ENCODE measurements at places on chromosomes 1 and 21.
A peak's percentile ranks its signal among the peaks of the same experiment; 100 is the strongest.

DNA sequence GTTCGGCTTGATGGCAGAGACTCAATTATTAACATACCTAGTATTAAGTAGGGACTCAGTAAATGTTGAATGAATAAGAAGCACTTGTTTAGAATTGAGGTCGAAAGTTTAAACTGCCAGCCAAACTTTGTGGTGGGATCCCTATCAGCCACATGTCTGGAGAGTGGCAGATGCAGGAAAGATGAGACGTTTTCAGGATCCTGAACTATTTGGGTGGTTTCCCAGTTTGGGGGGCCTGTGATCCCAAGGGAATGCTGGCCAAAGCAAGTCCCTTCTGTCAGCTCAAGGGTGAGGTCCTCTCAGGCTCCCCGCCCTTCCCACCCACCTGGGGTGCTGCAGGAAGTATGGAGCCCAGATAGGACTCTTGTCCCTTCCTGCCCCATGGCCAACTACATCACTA is 38.6 kb downstream of the KCNC4 start:
- no peak for DNase-seq

- no peak for DNase-seq
Observed at GRCh38 chr1:2411801-2412394, 466 bp downstream of the PEX10 start.

DNA sequence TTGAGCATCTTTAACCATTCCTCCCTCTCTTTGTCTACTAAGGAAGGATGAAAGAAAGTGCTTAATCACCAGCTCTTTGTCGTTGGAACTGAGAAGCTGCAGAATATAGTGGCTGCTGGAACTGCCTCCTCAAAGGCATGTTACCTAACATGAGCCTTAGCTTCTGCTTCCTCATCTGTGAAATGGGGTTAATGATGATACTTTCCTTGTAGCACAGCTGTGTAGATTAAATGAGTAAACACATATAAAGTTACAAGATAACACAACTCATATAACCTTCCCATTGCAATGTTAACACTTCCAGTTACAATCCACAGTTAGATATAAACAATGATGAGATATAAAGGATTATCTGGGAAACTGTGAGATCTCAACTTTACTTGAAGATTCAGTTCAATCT is 48.4 kb upstream of the ZNF326 start:
- DNase-seq, result no peak

DNA sequence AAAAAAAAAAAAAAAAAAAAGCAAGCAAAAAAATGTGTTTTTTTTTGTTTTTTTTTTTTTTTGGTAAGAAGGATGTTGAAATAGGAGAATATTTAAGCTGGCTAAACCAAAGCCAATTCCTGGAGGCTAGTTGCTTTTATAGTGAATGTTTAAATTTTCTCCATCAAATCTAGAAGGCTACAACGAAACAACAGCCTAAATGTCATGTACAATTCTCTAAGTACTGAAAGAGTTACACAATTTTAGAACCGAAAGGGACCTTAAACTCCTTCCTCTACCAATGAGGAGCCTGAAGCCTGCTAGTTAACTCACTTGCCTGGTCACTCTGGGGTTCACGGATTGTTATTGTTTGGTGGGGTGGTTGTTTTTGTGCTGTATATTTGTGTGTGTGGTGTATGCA is 3.5 kb downstream of the WLS start:
- no peak for DNase-seq

GRCh38 chr1:193533853-193534252 is 347.4 kb upstream of the B3GALT2 start:
- DNase-seq, result no peak

- no peak for DNase-seq
Observed at GRCh38 chr1:228157729-228158126, 7.9 kb upstream of the IBA57 start.

- no peak for DNase-seq
Observed at GRCh38 chr1:167298325-167298724, 77.6 kb downstream of the POU2F1 start.

- no peak for DNase-seq
Observed at GRCh38 chr1:80818211-80818610, 982.5 kb upstream of the ADGRL2 start.

GRCh38 chr1:235749755-235750300 is 100.2 kb upstream of the GNG4 start:
- DNase-seq, result no peak

DNA sequence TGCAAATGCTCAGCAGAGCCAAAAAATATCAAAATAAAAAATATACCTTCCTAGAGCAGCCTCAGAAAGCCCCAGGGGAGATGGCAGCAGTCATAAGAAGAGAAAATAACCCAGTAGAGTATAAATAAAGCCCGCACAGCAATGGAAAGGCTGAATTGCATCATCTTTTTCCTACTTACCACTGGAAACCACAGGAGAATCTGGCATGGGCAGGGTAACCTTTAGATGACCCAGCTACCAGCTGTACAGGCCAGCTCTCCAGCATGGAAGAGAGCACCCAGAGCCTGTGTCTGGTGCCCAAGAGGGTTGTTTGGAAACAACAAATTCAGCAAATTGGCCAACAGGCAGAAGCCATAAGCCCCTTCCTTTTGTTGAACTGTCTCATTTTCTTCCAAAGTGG is 253.1 kb downstream of the OMA1 start:
- no peak for DNase-seq

GRCh38 chr1:173445164-173445563 is 32.0 kb upstream of the PRDX6 start:
- no peak for DNase-seq

- no peak for DNase-seq
Observed at GRCh38 chr1:214544791-214545190, 6.6 kb downstream of the PTPN14 start.

- no peak for DNase-seq
Observed at GRCh38 chr1:55179177-55179835, 35.9 kb downstream of the USP24 start.

DNA sequence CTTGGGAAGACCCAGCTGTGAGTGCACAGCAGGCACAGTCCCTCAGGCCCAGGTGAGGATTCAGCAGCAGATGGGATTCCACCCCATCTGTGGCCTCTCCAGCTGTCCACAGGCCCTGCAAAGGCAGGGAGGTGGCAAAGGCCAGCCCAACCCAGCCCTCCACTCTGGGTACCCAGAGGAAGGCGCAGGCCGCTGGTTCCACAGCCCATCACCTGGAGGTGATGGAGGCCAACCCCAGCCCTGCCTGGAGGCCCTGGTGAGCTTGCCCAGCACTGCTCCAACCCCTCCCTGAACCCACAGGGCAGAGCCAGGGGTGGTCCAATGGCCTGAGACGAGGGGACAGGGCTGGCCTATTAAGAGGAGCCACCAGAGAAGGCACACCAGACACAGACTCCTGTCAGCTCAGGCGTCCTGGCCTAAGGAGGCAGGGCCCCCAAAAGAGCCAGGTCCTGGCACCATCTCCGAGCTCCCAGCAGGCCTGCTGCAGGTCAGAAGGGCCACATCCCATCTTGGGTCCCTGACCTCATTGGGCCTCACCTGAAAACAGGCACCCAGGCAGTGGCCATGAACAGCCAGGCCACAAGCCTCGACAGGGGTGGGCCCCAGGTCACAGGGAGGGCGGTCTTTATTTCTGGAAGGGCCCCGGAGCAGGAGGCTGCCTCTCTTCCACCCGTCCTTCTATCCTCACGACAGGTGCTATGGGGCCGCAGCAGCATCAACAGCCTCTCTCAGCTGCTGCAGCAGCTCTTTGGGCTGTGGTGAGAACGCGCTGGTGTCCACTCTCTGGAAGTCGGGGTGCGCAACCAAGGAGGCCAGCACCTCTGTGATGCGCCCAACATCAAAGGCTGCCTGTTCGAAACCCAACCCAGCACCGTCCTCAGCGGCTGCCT is 3.2 kb downstream of the JMJD4 start:
- DNase-seq, result no peak

DNA sequence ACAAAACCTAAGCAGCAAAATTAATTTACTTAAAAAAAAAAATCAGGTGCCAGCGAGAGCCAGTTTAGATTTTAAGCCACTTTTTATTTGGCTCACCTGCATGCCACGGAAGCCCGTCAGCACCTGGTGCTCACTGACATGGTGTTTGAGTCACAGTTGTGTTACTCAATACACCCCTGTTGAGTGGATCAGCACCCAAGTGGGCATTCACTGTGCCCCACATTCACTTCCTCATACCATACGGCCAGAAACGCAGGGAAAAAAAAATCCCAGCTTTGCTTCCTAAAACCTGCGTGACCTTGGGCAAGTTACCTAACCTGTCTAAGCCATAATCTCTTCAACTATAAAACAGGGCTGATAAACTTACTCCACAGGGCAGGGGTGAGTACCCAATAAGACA is 42.8 kb upstream of the SIM2 start:
- DNase-seq, result no peak

DNA sequence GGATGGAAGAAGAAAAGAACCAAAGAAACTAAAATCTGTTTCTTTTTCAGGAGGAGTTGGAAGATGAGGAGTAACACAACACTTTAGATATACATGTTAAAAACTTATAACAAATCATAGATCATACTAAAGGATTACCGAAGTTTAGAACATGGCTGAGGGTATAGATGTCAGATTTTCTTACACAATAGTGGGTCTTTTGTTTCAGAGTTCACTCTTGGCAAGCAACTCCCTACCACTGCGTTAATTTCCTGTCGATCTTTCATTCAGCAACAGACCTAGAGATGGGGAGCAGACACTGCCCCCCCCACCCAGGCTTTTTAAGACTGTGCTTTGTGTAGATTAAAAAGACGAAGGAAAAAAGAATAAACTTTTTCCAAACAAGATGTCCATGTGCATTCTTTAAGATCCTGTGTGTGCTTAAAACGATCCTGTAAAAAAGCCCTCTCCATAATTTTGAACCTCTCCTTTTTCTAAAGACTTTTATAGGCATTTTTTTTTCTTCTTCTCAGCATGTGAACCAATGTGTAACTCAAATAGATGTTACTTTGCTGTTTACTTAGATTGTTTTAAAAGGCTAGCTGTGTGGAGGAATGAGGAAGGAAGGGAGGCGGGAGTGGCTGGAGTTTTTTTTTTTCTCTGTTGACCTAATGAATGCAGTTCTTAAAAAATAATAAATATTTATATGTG is 50.4 kb downstream of the NFIA start:
- no peak for DNase-seq

DNA sequence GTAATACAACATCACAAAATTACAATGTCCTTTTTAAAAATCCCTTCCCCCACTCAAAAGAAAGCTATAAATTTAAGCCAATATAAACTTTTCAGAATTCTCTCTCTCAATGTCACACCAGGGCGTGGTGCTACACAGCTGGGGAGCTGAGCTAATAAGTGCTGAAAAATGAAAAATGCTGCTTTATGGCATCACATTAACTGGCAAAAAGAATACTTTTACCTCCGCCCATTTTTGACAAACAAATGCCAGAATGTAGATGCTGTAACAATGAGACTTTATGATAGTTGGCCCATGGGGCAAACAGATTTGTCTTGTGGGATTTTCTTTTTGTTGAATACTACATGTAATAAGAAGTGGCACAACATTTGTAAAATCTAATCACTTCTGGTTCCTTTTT is 12.7 kb upstream of the LYPLAL1 start:
- DNase-seq, result no peak

GRCh38 chr1:225631021-225631663 is 21.8 kb downstream of the ENAH start:
- DNase-seq, result no peak

DNA sequence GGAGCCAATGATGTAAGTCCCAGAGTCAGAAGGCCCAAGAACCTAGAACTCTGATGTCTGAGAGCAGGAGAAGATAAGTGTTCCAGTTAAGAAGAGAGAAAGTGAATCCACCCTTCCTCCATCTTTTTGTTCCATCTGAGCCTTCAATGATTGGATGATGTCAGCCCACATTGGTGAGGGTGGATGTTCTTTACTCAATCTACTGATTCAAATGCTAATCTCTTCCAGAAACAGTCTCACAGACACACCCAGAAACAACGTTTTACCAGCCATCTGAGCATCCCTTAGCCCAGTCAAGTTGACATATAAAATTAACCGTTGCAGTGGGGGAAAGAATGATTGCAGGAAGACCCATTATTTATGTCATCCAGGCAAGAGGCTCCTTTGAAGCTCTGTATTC is 16.5 kb upstream of the RNF220 start:
- DNase-seq, result no peak

DNA sequence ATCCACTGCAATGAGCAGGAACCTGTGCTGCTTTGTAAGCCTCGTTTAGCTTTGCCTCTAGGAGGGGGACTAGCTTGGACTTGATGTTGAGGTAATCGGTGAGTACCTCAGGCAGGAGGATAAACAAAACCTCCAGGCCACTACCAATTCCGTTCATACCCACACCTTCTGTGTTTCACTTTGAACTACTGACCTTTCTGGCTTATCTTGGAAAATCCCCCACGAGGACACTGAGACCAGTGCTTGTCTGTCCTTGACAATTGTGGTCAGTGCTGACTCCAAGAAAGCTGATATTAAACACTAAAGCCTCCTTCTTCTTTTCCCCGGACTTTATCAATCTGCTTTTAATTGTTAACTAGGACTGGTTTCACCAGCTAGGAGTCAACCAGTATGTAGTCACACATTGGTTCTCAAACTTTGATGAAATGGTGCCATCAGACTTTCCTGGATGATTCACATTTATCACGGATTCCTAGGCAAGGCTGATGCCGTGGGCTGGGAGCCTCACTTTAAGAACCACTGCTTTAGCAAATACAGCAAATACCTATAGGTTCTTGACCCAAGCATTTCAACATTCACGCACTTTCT is 52.7 kb downstream of the TGFB2 start:
- DNase-seq, result no peak

DNA sequence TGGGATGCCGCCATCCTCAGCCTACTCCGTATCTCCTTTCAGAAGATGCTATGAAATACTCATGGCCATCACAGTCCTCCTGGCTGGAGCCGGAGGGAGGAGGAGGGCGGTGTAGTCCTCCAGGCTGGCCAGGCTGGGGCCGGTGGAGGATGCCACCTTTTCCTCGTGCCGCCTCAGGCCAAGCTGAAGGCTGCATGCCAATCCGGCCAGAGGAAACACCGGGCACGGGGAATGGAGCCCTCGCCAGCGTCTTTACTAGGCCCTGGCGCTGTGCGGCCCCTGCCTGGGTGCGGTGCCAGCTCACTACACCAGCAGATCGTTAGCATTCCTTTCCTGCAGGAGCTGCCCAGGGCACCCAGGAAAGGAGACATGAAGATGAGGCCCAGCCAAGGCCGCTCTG is 70.1 kb downstream of the CASZ1 start:
- peak; percentile 43 for DNase-seq

- DNase-seq, result no peak
Observed at GRCh38 chr1:26016953-26017545, 4.5 kb upstream of the EXTL1 start.

DNA sequence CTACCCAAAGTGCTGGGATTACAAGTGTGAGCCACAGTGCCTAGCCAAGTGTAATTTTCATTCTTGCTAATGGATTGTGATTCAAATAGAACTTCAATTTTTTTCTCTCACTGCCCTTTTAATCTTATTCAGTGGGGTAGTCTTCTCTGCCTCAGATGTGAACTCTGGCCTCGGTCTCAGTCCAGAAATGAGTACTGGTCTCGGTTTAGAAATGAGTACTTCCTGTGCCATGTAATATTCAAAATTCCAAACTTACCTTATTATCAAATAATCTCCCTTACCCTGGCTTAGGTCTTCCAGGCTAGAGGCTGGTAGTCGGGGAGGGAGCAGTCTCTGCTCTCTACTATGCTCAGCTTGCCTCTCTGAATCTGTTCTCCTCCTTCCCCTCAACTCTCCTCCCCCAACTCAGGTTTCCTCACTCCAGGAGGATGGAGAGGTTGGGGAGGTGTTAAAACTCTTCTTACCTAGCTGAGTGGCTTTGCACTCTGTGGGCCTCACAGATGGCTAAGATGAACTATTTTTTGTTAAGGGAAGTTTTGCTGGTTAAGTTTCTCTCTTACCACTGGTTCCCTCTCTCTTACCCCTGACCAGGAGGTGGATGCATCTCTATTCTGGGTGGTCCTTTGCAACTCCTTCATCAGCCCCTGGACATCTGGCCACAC is 4.8 kb upstream of the SLAMF9 start:
- DNase-seq, result no peak

GRCh38 chr1:201968202-201968925 is 13.1 kb downstream of the TIMM17A start:
- no peak for DNase-seq

Data from C1 segment of cervical spinal cord (tissue), 14 donors.